ENCODE measurements at places on chromosomes 3 and 15.

GRCh38 chr3:118501152-118501551 lies 533.5 kb downstream of the IGSF11 start:
- peak; percentile 27 for DNase-seq

DNA sequence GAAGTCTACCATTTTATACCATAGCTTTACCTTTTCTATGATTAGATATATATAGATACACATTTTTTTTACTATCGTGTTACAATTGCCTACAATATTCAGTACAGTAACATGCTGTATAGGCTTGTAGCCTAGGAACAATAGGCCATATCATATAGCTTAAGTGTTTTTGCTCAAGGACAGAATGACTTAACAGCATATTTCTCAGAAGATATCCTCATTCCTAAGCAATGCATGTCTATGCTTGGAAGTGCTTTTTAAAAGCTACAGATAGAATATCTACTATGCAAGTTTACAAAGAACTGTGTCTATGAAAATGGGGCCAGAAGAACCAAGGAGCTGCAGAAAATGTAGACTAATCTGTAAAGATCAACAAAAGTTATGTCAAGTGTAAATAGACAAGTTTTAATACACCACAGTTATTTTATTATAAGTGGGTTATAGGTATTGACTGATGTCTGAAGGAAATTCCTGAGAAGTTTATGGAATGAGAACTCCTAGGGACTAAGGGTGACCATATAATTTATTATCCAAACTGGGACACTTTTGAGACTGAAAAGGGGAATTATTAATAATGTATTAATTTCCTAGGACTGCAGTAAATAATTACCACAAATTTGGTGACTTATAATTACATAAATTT lies 138.7 kb upstream of the TGFBR2 start:
- no peak for DNase-seq

DNA sequence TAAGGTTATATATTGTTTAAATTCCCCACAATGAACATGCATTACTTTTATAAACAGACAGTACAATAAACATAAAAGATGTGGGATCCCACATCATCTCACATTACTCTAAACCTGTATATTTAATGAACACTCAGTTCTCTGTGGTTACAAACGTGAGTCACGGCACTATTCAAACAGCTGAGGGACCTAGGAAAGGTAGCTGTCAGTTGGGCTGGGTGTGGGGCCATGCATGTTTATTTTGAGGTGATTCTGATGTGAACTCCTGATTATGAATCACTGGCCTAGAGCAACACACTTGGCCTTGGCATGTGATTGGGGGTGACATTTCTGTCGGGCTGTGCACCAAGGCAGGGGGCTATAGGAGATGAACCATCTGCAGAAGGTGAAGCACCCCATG lies 147.6 kb upstream of the HACD2 start:
- peak; percentile 70 for DNase-seq

GRCh38 chr15:94335616-94336015 lies 104.3 kb downstream of the MCTP2 start:
- no peak for DNase-seq

DNA sequence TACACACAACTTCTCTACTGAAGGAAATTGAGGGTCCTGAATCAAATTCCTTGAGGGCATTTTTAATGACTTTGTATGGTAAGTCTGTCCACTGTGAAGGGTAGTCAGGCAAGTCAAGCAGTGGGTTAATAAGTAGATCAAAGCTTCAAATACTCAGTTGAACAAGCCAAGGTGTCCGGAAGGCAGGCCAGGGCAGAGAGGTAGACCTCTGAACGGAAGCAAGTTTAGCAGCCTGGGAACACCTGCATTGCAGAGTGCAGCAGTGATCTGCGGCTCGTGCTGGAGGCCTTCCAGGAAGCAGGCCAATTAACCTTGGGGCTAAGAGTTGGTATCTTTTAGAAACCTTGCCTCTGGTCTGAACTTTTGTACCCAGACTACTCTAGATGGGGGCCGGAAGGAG lies 143.8 kb downstream of the LRTM1 start:
- DNase-seq, result no peak

GRCh38 chr3:26100176-26100575 lies 310.3 kb downstream of the OXSM start:
- DNase-seq, result no peak

- no peak for DNase-seq
These were observed 6.2 kb downstream of the MYLK start for GRCh38 chr3:123877965-123878364.

- DNase-seq, result no peak
These were observed 252.8 kb downstream of the ZIC1 start for GRCh38 chr3:147661916-147662315.

- no peak for DNase-seq
These were observed 41.9 kb downstream of the NMD3 start for GRCh38 chr3:161263057-161263456.

DNA sequence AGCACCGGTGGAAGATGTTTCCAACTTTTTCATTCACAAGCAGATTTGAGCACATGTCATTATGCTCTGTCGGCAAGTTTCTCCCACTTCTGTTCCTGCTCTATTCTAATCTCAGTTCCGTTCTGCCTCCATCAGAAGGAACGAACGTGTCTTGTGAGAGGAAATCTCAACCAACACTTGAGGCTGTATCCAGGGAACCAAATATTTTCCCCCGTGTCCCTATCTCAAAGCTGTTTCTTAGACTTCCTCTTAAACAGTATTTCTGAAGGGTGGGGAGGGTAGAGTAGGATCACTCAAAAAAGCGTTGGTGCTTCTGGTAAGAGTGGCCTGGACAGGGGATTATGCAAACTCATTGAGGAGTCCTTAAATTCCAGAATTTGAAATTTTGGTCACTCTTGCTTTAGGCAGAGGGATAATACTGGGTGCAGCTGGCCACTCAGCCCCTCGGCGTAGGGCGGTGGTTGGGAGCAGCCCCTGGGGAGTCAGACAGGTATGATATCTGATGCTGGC lies 54.9 kb downstream of the FRMD4B start:
- DNase-seq, result no peak

GRCh38 chr3:39577541-39577940 lies 110.1 kb downstream of the MOBP start:
- DNase-seq, result no peak

DNA sequence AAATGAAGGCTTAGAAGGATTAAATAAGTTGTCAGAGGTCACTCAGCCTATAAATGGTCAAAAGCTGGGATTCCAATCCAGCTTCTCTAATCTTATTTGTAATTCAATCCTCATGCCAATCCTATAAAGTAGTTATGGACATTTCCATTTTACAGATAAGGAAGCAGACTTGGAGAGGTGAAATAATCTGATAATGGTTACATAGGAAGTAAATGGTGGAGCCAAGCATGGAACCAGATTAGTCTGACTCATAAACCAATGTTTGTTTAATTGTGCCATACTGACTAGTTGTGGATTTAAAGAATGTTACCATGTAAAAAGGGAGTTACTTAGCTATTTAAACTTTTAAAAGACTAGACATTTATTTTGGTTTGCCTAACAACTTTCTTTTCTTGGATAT lies 59.7 kb downstream of the KCNAB1 start:
- no peak for DNase-seq

DNA sequence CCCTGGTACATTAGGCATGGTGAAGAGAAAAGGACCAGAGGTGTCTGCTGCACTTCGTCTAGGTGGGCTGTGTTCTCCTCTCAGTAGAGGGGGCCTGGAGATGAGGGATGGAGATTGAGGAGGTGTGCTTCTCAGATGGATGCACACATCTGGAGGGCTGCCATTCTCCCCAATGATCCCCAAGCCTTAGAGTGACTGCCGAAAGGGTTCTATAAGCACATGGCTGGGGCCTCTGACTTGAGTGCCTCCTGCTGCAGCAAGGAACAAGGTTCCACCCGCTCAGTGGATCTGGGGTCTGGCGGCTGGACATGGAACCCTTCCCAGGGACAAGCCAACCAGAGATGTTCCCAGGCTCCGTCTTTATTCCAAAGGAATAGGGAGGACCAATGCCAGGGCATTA lies 66.8 kb downstream of the CPN2 start:
- no peak for DNase-seq

- DNase-seq, result no peak
These were observed 812 bp downstream of the TEX55 start for GRCh38 chr3:119146578-119147375.
